Right lung (tissue), 10 donors: ENCODE measurements at places on chromosomes 12 and 14. TPM values are rescaled to one million over a fixed set of nuclear protein-coding genes. Genes with fewer than 3 reads are reported as not detected.

SLC17A8 gene
- 2.5 TPM for polyA plus RNA-seq

KRT77 gene
- polyA plus RNA-seq, result not detected

ATXN7L3B gene
- polyA plus RNA-seq, result 50.8 TPM

CLEC2A gene
- not detected for polyA plus RNA-seq

SYT1 gene
- 4.7 TPM for polyA plus RNA-seq

IRAK3 gene
- polyA plus RNA-seq, result 31.6 TPM

NFYB gene
- polyA plus RNA-seq, result 60.8 TPM

CARMIL3 gene
- 0.99 TPM for polyA plus RNA-seq

ETFBKMT gene
- 4.2 TPM for polyA plus RNA-seq

WDHD1 gene
- polyA plus RNA-seq, result 12.8 TPM

DNA sequence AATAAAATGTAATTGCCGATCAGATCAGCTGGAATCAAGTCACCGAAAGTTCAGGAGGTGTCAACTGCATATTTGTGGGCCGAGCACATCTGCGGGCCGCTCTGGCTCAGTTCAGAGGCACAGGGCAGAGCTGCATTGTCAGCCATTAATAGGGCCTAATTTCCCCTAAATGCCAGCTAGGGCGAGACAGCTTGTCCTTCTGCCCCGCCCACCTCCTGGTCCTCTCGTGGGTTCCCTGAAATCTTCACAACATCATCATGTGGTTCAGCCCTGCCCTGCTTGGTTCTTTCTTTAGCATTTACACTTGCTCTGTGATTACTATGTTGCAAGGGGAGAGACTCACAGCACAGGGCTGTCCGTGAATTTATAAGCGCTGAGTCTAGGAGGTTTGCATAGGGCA lies 148.9 kb downstream of the CHST11 start:
- no peak for DNase-seq

DNA sequence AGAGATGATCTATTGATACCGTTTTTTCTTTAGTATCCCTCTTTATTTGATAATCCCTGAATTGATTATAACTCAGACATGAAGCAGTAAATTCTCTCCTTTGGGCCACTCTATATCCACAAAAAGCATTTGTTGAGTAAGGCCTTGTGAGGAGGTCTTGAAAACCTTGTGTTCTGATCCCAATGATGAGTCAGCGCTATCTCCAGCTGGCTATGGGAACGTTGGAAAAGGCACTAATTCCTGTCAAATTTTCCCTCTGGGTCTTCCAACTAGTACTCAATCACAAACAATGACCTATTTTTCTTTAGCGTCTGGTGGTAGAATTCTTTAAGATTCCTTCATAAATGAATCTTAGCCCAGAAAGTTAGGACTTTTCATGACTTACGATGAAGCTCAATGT lies 168.4 kb upstream of the LRIG3 start:
- no peak for DNase-seq

- DNase-seq, result no peak
These were observed 410.2 kb downstream of the APAF1 start for GRCh38 chr12:99055299-99055698.

DNA sequence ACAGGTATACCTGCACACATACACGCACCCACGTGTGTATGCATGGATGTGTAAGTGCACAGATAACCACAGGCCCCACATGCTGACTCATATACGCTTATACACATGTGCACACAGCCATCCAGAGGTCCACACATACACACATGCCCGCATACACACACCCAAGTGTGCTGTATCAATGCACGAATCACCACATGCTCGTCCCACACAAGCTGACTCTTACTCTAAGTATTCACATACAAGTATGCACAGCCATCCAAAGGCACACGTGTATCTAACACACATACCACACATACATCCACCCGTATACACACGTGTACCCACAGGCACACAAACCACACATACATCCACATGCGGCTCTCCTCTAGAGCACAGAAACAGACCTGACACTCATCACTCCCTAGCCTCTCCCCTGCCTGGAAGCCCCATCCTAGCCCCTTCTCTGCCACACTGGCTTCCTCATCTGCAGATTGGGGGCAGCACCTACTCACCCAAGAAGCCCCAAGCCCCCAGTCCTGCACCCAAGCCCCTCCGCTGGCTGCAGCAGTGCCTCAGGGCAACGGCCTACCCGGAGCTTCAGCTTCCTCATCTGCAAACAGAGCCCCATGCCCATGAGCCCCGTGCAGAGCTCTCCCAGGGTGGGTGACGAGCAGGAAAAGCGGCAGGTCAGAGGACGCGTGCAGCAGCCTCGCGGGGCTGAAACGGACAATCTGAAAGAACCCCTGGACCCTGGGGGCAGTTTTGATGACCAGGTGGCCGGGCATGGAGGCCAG lies 105.4 kb downstream of the NCOR2 start:
- DNase-seq, result no peak

DNA sequence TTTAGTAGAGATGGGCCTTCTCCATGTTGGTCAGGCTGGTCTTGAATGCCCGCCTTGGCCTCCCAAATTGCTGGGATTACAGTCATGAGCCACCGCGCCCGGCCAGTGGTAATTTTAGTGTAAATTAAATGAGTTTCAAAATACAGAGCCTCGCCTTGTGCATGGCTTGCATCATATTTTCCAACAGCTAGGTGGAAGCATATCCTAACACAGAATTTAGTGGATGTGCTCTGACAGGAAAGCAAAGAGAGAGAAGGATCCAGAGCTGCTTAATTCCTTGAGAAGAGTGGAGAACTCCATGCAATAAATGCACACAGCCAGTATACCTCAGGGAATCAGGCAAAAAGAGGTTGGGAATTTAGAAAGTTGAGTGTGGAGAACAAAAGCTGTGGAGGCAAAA lies 2.5 kb downstream of the OR6C2 start:
- DNase-seq, result no peak

GRCh38 chr14:51157012-51157411 lies 62.1 kb upstream of the TRIM9 start:
- no peak for DNase-seq

DNA sequence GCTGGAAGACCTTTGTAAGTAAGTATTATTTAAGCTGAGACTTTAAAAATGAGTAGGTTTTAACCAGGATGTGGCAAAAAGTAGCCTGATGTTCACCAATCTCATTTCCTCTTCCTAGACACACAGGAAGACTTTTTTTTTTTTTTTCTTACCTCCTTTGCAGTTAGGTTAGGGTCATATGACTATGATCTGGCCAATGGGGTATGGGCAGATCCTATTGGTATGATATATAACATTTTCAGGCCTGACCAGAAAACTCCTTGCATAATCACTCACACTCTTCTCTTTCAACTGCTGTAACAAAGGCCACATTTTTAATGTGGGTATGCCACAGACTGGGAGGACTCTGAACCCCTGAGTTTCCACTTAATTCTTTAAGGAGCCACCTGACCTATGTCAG lies 2.7 kb upstream of the RPS6KA5 start:
- DNase-seq, result no peak

DNA sequence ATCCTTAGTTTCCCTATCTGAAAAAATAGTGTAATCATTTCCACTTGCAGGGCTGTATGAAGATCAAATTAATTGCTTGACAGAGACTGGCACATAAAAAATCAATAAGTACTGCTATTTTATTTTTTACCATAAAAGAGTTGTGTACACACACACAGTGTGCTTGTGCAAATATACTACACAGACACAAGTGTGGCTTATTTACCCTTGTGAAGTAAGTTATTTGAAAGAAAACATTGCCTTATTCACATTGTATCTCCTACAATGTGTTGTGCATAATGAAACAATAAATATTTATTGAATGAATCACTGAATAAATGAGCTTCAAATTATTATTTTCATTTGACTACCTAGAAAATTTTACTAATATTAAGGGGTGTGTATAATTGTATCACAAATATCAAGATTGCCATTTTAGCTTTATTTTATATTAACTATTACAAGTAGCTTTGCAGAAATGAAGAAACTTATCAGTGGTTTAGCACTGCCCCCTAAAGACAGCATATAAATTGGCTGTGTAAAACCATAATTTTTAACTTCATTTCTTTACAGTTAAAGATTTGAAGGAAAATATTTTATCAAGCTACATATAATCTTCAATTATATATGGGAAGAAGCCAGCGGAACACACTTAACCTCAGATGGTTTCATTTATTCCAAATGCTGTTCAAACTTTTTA lies 11.3 kb downstream of the GARIN6 start:
- peak; percentile 10 for DNase-seq

GRCh38 chr12:89024580-89024979 lies 327.7 kb downstream of the DUSP6 start:
- no peak for DNase-seq

- DNase-seq, result no peak
These were observed 5.8 kb downstream of the SLC24A4 start for GRCh38 chr14:92328664-92329255.

DNA sequence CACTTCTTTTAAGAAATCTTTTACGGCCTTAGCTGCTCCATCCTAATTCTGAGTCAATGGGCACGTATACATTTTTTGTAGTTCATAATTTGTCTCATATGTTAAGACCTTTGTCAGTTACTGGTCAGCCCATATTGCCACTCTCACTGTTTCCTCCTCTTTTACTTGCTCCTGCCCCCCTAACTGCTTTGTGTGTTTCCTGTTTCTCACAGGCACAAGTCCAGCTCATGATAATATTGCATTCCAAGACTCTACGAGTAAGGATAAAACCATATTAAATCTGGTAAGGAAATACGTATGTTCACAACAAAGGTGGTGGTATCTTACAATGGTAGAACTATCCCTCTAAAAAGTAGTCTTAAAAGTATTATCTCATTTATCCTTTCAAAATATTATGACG lies 111.7 kb downstream of the DNAI7 start:
- no peak for DNase-seq

GRCh38 chr12:108565976-108566375 lies 3.6 kb downstream of the ISCU start:
- no peak for DNase-seq

DNA sequence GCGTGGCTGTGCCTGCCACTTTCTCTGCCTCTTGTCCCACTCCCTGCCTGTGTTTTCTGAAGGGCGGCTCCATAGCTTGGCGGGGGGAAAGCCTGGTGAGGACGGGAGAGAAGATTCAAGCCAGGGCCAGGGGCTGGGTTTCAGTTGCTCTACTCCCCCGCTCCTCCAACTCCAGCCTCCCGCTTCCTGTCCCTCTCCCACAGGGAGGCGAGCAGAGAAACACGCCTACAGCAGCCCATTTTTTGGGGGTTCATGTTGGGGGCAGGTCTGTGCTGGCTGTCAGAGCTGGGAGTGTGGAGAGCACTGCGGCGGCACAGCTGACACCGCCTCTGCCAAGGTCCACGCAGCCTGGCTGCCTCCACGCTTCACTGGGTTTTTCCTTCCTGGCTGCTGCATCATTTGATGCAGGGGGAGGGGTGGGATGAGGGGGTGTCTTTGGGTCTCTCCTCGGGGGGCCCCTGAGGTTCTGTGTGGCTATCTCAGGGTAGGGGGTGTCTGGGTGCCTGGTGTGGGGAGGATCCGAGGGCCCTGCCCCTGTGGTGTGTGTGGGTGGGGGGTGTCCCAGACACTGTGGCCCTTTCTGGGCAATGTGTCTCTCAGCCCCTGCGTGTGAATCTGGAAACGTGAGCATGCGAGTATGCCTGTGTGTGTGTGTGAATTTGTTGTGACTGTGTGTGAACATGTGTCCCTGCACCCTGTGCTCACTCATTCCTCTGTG lies 10.7 kb upstream of the KRT80 start:
- DNase-seq, result no peak

- DNase-seq, result no peak
These were observed 484 bp downstream of the MIS18BP1 start for GRCh38 chr14:45252366-45253069.

DNA sequence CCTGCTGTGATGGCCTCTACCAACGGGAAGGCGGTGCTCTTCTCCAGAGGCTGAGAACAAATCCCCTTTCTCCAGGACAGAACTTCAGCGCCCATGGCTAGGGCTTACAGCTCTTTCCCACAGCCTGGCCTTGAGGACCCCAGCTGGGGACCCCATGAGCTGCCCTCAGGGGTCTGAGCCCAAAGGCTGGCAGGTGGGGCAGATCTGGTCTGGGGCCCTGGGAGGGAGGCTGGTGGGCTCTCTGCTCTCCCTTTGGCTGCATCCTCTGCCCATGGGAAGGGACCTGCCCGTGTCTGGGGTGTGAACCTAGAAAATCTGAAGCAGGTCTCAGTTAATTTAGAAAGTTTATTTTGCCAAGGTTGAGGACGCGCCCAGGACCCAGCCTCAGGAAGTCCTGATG lies 322.1 kb downstream of the ADGRD1 start:
- DNase-seq, result no peak

DNA sequence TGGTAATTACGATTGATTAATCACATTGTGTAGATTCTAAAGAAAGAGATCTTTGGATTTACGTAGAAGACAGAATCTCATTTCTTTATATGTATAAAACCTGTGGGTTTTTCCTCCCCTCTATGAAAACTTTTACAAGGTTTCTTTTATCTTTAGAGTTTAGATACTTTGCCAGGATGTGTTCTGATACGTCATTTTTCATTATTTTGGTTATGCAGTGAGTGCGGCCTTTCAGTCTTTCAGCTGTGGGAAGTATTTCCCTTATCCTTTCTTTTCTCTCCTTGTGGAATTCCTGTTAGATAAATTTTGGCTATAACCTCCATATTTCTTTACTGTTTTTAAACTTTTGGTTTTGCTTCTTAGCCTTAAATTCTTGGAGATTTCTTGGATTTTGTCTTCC lies 92.7 kb downstream of the TTLL5 start:
- no peak for DNase-seq

DNA sequence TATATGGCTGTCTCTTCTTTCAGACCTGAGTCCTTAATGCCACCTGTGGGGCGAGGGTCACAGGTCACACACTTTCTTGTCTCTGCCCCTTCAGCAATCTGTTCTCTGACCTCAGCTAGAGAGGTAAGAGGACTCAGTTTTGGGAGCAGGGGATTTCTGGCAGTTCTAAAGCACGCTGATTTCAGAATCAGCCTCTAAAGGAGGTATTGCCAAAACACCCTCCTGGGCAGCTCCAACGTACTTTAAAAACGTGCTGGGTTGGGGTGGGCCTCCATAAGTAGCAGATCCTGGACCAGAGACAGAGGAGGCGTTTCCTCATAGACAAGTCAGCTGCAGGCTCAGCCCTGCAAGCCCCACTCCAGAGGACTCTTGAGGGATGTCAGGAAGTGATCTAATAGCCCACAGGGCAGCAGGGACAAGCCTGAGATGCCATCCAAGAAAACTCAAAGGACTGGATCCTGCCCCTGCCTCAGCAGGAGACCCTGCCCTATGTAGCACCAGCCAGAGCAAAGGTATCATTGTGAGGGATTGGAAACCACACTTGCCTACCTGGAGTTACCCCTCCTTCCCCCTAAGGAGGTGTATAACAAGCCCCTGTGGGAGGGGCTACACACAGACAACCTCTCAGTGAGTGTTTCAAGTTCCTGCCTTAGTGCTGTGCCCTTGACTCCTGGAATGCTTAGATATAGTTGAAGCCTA lies 8.5 kb downstream of the CTDSP2 start:
- DNase-seq, result peak; percentile 57

DNA sequence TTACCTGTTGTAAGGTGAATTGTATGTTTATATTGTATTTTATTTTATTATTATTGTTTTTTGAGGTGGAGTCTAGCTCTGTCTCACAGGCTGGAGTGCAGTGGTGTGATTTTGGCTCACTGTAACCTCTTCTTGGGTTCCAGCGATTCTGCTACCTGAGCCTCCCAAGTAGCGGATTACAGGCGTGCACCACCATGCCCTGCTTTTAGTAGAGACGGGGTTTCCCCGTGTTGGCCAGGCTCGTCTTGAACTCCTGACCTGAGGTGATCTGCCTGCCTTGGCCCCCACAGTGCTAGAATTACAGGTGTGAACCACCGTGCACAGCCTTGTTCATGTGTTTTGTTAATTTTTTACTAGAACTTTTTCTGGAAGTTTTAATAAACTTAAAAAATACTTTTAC lies 3.8 kb downstream of the ATF7IP start:
- DNase-seq, result no peak
